ENCODE measurements at places on chromosomes 5 and 9.
A peak's percentile ranks its signal among the peaks of the same experiment; 100 is the strongest.

GRCh38 chr9:125140576-125140975 lies 2.8 kb downstream of the SCAI start:
- no peak for DNase-seq

GRCh38 chr5:84635235-84636055 lies 250.8 kb upstream of the EDIL3 start:
- no peak for DNase-seq

GRCh38 chr9:33914887-33915628 lies 98.1 kb downstream of the UBE2R2 start:
- no peak for DNase-seq

DNA sequence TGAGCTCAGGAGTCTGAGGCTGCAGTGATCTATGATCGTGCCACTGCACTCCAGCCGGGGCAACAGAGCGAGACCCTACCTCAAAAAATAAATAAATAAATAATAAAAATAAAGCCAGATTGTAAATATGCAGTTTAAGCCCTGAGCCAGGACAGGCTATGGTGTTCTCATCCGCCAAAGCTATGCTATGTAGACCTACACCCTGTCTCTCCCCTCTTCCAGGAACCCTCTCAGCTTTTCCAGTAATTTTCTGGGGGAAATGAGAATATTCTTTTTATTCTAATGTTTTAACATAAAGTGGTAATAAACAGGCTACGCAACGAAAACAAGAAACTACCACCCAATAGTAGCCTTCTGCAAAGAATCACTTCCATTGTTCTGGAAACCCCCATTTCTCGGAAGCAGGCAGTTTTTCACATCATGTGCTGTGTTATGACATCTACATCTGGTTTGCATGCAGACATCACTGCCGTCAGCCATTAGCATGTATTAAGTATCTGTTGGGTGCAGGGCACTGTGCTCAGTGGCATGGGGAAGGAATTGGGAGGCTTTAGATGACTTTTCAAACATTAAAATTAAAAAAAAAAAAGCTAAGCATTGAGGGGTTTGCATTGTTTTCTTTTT lies 38.0 kb upstream of the F2R start:
- DNase-seq, result no peak

GRCh38 chr5:135476615-135477581 lies 24.7 kb upstream of the TIFAB start:
- DNase-seq, result no peak

DNA sequence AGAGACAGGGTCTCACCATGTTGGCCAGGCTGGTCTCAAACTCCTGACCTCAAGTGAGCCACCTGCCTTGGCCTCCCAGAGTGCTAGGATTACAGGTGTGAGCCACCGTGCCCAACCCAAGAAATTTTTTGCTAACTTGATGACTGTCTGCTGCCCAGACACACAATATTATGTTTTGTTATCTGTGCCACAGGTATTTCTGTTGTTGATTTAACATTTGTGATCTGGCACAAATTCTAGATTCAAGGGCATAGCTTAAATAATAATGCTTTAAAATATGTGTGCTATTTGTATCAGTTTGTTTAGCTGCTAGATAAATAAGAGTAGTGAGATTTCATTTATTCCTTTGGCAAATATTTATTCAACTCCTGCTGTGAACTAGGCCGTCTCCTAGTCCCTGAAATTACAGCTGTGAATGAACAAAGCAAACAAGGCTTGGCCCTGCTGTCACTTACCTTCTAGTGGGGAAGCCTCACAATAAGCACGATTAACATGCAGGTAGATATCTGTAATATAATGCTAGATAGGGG lies 35.3 kb downstream of the GAPVD1 start:
- DNase-seq, result no peak

GRCh38 chr5:62627121-62627520 lies 48.5 kb downstream of the LRRC70 start:
- DNase-seq, result no peak

DNA sequence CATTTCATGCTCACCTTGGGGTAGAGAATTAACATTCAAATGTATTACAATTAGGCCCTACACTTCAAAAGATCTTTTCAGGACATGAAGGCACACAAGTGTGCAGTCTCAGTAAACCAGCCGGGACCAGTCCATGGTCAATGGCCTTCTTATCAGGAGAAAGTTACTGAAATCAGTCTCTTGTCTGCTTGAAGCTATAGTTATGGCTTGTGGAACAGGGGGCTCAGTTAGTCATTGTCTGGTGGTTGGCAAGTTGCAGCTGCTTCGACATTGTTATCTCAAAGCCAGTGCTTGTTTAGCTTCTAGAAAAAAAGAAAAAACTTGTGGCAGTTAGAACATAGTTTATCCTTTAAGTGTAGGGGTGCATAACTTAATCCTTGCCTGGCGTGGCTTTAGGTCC lies 213.1 kb upstream of the ACO1 start:
- DNase-seq, result no peak

DNA sequence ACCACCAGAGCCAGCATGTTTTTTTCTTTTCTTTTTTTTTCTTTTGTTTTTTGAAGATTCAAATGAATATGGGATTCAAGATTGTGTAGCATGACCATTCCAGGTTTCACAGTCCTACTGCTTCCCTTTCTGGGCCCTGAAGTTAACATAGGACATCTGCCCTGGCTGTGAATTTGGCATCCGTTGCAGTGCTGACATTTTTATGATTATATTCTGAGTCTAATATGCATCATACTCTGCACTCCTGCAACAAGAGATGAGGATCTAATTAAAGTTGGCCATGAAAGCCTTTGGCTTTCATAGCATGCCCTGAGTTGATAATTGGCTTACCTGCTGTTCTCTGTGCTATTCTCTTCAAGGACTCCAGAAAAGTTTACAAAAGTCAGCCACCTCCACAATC lies 29.8 kb downstream of the C5orf22 start:
- DNase-seq, result no peak

- no peak for DNase-seq
Measured at GRCh38 chr5:61731946-61732314, 399.9 kb downstream of the ZSWIM6 start.

DNA sequence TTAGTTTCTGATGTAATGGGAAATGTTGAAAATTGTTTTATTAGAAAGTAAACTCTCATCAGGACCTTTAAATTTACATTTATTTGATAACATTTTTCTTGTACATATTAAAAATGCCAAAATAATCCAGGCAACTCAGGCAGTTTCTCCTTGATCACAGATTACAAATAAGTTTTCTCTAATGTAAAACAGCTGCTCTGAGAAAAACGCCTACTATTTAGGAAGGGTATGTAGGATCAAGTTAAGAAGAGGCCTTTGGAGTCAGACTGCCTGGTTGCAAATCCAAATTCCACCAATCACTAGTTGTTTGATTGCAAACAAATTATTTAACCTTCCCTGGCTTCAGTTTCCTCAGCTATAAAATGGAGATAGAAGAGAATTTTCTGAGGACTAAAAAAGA lies 610.8 kb downstream of the PDE4D start:
- no peak for DNase-seq

GRCh38 chr9:11992866-11993265 lies 700.3 kb upstream of the TYRP1 start:
- no peak for DNase-seq

DNA sequence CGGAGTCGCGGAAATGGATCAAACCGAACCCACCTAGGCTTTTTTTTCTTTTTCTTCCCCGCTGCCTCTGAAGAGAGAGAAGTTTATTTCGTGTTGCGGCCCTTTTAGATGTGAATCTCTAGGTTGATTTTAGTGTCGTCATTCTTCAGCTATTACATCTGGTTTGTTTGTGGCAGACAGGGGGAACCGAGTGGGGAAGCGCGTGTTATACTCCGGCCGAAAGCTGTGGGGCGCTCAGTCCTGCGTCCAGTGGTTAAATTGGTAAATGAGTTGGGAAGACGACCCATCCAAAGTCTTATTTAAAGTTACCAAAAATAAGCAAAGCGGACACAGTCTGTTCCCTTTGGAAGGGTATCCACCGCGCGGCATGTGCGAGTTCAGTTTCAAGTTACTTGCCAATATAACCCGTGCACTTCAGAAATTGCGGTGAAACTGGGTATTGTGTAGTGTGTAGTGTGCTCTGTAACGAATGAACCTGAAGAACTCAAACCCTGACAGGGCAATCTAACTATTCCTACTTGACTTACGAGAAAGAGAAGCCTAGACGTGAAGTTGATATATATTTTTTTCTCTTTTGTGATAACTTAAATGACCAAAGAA lies 1.3 kb downstream of the MAN2A1 start:
- peak; percentile 8 for DNase-seq

GRCh38 chr5:148801682-148802276 lies 24.6 kb upstream of the ADRB2 start:
- DNase-seq, result no peak

- DNase-seq, result no peak
Measured at GRCh38 chr9:93183663-93184431, at the start of gene WNK2. Gene WNK2, plus strand, starts transcription at chr9:93184139. Its CDS starts 791 bp downstream, at chr9:93184930.

All from stimulated activated CD4-positive, alpha-beta T cell treated with anti-CD3 and anti-CD28 coated beads, Interleukin-12 subunit alpha, Interleukin-12 subunit beta, amount 100 ng/mL, for 24 hours (primary cell).